Endothelial cell (in vitro differentiated cells): ENCODE measurements at places on chromosomes 1 and 21.

DNA sequence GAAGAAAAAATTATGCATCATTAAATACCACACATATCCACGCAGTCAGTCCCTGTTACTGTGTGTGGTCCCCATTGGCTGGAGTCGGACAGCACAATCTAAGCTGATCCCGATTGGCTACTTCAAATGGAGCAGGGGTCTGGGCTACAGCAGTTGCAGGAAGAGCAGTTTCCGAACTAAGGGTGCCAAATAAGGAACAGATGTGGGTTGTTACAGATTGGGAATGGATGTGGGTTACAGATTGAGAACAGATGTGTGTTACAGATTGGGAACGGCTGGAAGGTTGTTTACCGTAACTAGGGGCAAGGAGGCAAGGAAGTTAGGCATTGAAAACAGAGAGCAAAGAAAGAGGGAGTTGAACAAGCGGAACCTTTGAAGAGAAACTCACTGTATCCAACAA is 19.9 kb downstream of the OR2L13 start:
- no peak for DNase-seq

- DNase-seq = no peak
Observed at GRCh38 chr1:156886583-156887281, 6.8 kb upstream of the PEAR1 start.

DNA sequence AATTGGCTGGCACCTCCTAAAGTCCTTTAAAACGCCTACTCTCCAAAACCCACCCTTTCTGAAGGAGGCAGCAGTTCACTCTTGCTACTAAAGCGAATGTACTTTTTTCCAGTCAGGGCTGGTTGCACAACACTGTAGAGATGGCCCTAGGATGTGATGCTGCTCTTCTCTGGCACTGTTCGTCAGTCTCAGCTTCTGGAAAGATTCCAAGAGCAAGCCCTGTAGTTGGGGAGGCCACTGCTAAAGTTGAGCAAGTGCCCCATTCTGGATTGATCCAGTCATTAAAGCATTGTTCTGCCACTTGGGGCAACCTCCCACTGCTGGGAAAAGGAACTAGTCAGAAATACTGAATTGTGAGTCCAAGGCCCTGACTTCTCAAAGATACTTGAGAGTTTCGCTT is 28.5 kb upstream of the KCNQ4 start:
- DNase-seq = no peak

- DNase-seq = no peak
Observed at GRCh38 chr21:45085700-45086099, 11.3 kb downstream of the ADARB1 start.

GRCh38 chr1:19036041-19036812 is 79.8 kb upstream of the IFFO2 start:
- no peak for DNase-seq
